NCI-H1417 treated with DMSO at 0.1 percent for 48 hours (cell line): ENCODE measurements at places on chromosomes 16 and 17.

DNA sequence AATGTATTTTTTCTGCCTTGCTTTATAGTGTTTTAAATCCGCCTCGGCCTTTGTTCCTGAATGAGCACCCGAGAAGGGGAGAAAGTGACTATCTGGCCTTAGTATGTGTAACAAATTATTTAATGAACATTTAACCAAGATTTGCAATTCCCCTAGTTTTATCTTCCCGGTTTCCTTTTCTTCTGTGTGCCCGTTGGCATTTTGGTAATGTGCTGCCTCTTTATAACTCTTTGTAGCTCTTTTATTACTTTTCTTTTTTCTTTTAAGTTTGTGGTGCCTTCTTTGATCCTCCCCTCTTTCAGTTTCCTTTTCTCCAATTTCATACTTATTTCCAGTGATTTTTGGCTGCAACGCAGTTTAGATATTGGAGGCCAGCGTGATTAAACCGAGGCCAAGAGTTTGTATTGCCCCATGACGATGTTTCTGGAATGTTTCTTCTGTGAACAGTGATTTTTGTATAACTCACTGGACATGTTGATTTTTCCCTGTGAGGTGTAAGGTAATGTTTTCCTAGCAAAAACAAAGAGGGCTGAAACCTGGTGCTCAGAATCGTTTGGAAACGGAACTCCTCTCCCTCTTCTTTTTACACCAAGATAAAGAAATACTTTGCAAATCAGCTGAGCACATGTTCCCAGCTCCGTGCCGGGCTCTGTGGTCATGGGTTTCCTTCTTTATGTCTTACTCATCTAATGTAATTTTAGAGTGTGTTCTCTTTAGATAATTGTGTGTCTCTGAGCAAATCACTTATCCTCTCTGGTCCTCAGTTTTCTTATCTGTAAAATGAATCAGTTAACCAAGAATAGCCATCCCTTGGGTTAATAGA lies 344.3 kb downstream of the WWOX start:
- DNase-seq, result no peak

- DNase-seq, result no peak
These were observed 18.8 kb upstream of the KRT10 start for GRCh38 chr17:40841246-40841645.

- DNase-seq, result no peak
These were observed 1.0 kb upstream of the RRAD start for GRCh38 chr16:66926171-66926947.

DNA sequence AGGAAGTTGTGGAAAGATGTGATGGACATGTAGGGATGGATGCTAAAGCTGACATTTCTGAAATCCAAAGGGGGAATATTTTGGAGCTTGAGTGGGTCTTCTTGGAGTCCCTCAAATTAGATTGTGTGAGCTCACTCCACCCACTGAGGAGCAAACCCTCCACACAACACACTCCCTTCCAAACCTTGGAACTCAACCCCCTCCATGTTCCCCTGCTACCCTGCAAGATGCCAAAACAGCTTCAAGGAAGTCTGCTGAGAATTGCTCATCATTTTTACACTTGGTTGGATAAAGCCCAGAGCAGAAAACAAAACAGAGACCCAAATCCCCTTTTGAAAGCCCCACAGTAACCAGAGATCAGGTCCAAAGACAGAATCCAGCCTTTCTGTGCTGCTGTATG lies 103.3 kb upstream of the ERCC4 start:
- DNase-seq, result no peak

DNA sequence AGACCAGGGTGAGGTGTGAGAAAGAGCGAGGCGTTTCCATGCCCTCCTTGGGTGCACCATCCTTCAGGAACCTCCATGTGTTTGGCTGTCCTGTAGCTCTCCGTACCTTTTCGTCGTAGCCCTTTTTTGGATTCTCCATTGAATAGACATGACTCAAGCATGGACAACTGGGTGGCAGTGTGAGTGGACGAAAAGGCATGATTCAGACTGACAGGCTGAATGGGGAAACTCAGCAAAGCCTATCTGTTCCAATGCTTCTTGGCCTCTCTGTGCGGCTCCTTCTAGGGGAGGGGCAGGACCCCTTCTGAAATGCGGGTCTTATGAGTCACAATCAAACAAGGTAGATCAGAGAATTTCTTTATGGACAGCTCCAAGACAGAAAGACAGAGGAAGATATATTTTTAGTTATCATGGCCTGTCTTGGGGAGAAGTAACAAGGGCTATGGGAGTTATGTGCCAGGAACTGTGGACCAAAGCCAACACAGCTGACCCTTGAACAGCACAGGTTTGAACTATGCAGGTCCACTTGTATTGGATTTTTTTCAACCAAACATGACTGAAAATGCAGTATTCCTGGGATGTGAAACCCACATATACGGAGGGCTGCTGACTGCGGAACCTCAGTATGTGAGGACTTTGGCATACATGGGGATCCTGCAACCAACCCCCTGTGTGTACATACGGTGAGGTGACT lies 22.9 kb downstream of the ADORA2B start:
- DNase-seq, result no peak

GRCh38 chr17:36730857-36731490 lies 129.6 kb downstream of the MRM1 start:
- no peak for DNase-seq

DNA sequence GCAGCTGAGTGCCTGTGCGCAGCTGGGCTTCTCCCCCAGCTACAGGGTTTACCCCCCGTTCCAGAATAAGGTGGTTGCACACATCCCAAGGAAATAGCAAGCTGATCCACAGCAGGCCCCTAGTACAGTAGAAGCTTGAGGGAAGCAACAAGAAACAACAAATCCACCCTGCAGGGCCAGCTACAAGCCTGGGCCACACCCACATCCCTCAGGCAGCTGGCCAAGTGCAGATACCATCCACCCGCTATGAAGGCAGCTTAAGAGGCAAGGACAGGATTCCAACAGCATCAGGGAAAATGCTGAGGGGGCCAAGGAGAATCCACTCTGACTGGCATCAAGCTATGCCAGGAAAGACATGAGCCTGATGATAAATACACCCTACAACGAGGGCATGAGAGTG lies 66.9 kb upstream of the RCVRN start:
- DNase-seq, result no peak

GRCh38 chr16:15571557-15571956 lies 71.4 kb downstream of the MARF1 start:
- DNase-seq, result no peak

DNA sequence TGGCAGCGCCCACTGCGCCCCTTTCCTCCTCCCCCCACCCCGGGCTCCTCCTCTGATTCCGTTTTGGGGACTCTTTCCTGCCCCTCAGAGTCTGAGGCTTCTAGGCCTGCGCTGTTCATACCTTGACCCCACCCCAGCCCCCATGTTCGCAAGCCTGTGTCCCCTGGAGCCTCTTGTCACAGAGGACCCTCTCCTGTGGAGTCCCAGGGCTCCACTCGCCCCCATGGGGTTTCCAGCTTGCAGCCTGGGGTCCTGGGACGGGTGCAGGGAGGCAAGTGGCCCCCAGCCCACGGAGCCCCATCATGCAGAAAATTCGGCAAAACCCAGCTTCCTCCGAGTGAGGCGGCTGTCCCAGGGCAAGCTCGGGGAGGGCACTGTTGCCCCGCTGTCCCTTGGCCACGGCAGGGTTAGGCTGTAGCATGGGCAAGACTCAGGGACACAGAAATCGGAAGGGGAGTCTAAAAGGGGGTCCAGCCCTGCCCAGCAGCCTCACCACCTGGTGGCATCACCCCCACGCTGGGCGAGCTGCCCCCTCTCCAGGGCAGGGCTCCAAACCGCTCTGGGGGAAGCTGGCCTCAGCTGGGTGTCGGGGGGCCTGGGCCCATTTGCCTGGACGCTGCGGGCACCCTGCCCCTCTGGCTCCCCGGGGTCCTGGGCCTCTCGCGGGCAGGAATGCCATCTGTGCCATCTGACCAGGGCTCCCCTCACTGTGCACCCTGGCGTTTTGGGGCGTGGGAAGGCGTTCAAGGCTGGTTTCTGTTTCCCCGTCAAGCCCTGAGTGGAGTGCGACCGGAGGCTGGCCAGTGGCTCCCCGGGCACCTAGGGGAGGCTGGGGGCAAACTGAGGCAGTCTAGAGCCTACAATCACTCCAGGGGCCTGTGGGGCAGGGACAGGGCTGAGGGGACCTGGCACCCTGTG lies 11.5 kb upstream of the BAHCC1 start:
- no peak for DNase-seq

DNA sequence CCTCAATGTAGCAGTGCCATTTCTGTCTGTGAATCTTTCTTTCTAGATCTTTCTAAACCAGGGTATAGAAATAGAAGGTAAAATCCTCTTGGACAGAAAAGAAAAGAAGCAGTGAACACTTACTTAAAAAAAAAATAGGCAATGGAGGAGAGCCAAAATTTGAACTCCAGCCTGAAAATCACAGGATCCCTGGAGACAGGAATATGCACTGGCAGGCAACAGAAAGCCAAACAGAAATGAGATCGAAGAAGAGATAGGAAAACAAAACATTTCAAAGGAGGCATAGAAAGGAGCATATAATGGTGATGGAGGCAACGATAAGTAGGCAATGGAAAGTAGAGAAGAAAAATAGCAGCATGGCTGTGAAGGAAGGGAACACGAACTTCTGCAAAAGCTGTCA lies 253.7 kb upstream of the HSBP1 start:
- DNase-seq, result no peak

GRCh38 chr17:36525113-36525512 lies 9.6 kb downstream of the MYO19 start:
- DNase-seq, result no peak
